ENCODE measurements at places on chromosomes 2 and 18.

DNA sequence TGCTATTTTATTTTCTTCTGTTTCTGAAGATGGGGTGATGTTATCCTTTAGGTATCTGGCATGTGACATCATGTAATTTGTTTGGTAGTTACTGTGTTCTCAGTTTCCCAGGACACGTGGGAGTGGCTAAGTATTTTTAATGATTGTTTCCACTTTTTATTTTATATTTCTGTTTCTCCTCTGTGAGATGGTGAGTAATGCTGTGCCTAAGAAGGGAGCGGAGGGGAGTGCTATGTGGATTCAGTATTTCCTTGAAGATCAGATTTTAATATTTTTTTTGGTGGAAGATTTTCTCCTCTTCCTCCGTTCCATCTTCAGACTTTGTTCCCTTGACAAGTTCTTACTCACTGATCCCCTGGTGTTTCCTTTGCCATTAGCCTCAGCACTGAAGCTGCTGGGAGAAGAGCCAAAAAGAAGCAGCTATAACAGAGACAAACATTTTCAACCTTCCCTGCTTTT lies 180.0 kb upstream of the MMADHC start:
- DNase-seq = no peak

DNA sequence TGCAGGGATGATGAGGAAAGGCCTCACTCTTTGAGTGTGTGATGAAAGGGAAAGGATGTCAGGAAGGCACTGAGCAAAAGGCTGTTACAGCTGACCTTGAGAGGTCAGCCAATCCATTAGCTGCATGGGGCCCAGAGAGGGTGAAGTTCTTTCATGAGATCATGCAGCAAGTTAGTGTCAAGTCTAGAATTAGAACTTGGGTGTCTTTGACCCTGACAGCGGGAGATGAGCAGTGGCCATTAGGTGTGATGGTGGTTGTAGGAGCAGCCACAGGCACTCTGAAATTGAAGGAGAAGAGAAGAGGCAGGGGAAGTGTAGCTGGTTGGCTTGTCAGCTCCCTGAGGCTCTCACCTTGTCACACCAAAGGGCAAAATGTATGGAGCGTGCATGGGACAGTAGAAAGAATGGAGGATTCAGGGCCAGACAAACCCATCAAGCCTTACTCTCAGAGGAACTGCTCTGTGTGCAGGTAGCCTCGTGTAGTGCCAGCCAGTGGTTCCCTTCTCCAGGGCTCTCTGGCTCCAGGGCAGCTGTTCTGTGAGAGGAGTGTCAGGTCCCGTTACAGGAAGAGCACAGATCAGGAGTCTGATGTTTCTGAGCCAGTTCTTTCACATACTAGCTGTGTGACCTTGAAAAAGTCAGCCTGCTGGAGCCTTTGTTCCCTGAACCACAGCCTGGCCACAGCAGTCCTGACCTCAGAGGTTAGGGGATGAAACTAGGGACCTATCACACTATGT lies 35.9 kb downstream of the MAP4K4 start:
- no peak for DNase-seq

DNA sequence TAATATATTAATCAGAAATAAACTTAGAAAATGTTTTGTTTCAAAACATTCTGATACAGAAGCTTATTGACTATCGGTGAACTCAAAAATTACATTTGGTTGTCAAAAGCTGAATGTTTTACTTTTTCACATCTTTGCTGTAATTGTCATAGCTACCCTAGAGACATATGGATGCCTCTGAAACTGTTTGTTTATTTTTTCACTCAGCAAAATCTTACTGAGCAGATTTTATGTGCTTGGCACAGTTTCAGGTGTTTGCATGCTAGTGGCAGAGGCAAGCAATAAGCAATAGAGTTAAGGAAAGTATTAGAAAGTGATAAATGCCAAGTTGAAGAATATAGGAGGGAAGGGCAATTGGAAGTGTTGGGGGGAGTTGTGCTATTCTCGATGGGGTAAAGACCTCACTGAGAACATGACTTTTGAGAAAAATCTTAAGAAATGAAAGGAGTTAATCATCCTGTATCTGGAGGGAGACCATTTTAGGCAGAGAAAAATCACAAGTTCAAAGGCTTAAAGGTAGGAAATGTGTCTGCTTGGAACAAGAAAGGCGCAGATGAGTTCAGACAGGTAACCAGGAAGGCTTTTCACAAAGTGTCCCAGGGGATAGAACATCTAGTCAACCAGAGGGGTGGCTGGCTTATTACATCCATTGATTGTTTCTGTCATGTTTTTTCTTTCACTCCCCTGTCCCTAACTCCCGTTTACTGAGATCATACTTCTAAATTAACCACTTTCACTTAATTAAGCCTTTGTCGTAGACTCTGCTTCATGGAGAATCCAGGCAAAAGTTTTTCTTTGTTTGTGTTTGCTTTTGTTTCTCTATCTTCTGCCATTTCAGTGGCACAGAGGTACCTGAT lies 27.2 kb upstream of the COBLL1 start:
- DNase-seq = no peak

GRCh38 chr2:167424803-167425755 lies 536.8 kb downstream of the XIRP2 start:
- DNase-seq = no peak

DNA sequence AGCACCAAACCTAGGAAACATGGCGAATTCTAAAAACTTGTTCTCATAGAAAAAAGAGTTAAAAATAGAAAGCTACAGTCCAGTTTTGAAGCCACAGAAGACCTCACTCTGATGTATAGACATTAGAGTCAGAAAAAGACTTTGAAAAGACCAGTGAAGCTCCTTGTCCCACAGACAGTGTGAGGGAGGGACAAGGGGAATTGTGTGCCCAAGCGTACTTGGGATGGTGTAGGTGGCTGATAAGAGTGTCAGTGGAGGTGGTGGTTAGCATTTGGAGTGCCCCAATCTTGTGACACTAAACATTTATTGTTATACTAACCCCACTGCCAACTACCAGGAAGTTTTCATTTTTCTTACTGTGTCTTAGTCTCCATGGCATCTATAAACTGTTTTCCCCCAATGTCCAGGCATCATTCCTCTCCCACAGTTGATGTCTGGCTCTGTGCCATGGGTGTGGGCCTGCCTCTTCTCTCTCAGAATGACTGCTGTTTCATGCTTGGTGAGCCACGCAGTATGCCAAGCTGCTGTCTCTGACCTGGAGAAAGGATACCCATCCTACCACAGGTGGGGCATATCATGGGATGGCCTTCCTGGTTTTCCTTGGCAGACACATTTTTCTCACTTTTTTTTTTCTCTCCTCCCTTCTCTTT lies 161.4 kb downstream of the RPIA start:
- no peak for DNase-seq

GRCh38 chr2:10333966-10334365 lies 31.3 kb downstream of the HPCAL1 start:
- no peak for DNase-seq

DNA sequence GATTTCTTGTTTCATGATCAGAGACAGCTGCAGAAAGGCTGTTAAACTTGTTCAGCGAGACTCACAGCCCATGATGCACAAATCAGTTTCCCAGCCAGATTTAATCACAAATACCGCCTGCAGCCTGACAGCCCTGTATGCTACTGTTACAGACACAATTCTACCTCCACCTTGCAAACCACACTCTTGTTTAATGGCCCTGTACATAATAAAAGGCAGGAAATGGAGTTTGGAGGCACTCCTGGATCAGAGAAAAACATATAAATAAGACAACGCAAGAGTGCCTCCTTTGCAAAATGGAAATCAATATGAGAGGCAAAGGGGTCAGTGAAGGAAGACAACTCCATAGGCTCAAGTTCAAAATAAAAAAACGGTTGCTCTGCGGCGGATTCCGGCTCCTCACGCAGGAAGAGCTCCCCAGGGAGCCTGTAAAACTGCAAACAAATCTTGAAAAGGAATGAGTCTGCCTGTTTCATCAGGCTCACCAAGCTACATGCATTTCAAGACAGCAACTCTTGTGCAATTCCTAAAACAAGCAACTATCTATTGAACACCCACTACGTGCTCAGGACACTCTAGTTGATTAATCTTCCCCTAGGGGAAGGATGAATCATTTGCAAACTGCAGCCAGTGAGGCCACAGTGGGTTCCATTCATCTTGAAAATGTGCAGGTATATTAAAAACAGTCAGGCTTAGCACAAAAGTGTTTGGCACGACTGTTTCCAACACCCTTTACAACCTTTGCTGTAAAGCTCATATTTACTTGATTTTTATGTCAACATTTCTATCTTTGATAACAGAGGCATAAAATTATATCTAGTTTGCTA lies 37.5 kb downstream of the TBC1D8 start:
- peak; percentile 82 for DNase-seq

- no peak for DNase-seq
These were observed 9.4 kb downstream of the ITGAV start for GRCh38 chr2:186599186-186599778.

DNA sequence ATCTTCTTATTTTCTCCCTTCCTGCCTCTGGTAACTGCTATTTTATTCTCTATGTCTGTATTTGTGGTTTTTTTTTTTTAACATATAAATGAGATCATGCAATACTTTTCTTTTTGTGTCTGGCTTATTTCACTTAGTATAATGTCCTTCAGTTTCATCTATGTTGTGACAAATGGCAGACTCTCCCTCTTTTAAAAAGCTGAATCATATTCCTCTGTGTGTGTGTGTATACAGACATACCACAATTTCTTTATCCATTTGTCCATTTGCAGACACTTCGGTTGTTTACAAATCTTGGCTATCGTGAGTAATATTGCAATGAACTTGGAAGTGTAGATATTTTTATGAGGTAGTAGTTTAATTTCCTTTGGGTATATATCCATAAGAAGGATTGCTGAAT lies 7.0 kb downstream of the GTF2A1L start:
- no peak for DNase-seq

- no peak for DNase-seq
These were observed 295 bp downstream of the GAREM1 start for GRCh38 chr18:32470460-32470713.

GRCh38 chr2:104249629-104250028 lies 604.3 kb upstream of the POU3F3 start:
- DNase-seq = no peak
